ENCODE measurements at places on chromosomes 2 and 18.

DNA sequence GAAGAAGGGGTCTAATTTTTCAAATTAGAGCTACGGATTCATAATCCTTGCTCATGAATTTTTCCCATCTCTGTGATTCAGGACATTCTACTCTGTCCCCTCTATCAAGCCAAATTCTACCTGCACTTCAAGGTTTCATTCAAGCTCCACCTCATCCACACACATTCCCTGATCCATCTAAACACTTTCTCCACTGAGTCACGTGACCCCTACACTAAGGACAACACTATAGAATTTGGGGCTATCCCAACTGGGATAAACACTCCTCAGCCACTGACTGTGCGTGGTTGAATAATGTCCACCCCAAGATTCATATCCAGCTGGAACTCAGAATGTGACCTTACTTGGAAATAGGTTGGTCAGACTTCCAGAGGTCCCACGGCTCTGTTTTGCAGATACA lies 159.9 kb upstream of the ACVR2A start:
- no peak for DNase-seq

- peak; percentile 55 for DNase-seq
Observed at GRCh38 chr2:2142345-2142744, 188.7 kb downstream of the MYT1L start.

- peak; percentile 26 for DNase-seq
Observed at GRCh38 chr2:124542932-124543640, 518.0 kb downstream of the CNTNAP5 start.

DNA sequence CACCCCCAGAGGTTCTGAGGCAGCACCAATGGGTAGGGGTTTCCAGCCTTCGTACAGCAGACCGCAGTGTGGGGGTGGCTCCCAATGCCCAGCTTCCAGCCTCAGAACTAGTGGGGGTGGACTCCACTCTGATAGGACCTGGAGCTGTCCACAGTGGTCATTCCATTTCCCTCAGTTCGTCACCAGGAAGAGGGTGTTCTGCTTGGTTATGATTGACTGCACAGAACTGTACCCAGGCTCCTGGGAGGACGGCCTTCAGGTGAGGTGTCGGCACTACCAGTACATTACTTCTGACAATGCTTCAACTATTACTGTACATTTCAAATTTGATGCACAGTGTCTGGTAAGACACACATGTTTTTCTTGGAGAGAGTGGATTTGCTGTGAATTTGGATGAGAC lies 150.3 kb upstream of the CAPN13 start:
- no peak for DNase-seq

DNA sequence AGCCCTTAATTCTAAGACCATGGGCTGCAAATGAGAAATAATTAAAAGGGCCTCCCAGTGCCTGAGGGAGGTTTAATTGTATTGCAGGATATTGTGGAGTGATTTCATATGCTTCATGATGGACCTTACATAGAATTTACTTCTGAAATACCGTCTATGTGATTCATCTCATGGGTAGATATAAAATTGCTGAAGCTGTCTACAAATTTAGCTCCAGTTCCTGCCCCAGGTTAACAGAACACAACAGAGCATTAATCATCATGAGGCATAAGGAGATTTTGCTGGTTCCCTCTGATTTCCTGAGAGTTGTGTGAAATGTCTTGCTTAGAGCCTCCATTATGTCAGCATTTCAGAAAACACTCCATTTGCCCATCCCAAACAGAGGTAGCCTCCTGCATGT lies 770 bp downstream of the UPP2 start:
- no peak for DNase-seq

DNA sequence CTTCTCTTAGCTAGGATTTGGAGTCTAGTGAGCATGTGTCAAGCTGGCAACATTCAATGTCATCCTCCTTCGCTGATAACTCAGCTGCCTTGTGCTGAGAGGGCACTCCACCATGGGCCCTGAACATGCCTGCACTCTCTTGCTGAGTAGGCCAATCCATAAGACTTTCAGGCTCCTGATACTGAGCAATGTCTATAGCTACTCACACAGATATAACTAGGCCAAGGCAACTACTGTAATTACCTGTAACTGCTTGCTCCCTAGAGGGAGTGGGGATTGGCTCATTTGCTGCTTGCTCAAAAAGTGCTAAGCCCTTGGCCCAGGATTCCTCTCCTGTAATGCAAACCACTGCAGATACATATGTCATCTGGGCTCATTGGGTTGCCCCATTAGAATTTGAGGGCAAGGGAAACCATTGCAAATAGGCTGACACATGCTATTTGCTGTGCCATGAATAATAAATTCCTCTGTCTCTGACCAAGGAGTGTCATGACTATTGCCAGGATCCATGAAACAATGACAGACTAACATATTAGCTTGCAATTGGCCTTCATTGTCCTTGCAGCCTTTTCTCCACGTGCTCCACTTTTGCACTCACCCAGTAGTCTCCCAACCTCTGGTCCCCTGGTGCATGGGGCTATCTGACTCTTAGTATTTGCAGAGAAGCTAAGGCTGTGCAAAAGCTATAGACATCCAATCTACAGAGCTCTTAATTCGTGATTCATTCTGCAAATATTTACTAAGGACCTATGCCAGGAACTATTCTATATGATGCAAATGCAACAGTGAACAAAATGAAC lies 36.9 kb upstream of the BMPR2 start:
- no peak for DNase-seq

GRCh38 chr2:174465327-174465726 lies 21.5 kb downstream of the GPR155 start:
- DNase-seq = no peak

GRCh38 chr2:58476556-58476955 lies 235.4 kb upstream of the FANCL start:
- DNase-seq = no peak

- no peak for DNase-seq
Observed at GRCh38 chr2:129008055-129008880, 689.6 kb upstream of the HS6ST1 start.

DNA sequence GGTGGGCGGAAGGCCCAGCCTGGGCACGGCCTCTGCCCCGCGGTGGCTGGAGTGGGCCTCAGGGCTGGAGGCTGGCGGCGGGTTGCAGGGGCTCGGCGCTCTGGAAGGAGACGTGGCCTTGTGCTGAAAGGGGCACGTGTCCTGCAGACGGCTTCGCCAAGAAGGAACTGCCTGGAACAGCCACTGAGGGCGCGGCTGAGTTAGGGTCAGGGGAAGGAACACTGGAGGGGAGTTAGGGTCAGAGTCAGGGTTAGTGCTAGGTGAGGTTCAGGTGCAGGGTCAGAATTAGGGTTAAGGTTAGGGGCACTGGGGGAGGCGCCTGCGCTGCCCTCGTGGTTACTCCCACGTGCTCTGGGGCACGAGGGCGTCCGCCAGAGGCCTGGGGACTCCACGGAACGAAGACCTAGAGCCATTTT lies 933 bp upstream of the ADNP2 start:
- DNase-seq = no peak

DNA sequence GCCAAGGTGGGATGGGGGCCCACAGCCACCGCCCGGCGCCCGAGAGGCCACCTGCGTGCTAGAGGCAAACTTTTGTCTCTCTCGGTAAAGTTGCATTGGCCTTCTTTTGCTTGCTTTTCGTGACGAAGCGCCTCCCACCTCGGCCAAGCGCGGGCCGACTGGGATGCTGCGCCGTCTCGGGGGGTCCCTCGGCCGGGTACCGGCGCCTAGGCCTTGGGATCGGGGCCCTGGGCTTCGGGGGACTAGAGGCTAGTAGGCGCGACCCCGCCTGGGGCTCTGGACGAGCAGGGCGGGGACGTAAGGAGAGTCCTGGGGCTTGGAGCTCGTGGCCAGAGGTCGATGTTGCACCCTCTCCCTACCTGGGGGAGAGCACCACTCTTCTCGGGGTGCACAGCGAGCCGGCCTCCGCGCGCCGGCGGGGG lies 545 bp downstream of the GLI2 start:
- no peak for DNase-seq

GRCh38 chr2:96873651-96874096 lies 3.8 kb upstream of the SEMA4C start:
- DNase-seq = no peak

GRCh38 chr2:149467436-149467835 lies 120.1 kb downstream of the MMADHC start:
- DNase-seq = no peak

DNA sequence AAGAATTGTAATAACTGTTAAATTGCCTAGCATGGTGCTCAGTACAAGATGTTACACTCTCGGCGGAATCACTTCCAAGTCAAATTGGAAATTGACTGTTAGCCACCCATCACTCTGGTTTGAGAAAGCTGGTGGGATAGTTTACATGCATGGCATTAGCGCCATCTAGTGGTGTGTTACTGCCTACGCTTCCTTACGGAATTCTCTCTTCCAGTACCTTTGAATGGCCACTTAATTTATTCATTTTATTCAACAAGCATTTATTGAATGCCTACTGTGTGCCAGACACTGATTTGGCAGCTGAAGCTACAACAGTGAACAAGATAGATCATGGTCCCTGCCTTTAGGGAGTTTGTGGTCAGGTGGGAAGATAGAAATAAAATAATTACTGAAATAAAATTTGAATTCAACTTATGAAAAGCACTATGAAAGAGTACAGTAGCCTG lies 171.2 kb downstream of the TMEM247 start:
- DNase-seq = peak; percentile 90

DNA sequence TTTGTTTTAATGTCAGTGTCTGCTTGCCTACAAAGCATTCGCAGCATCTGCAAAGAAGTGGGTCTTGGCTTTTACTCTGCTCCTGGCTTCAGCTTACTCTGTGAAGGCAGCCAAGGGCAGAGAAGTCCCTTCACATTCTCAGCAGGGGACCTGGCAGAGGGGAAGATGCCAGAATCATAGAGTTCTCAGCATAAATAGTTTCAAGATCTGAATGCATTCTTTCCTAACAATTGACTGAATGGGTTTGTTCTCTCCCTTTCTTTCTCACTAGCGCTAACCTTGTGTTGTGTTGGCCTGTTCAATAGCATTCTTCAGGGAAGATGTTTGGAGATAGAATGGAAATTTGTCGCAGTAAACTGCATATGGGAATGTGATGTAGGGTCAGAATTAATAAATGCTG lies 106.9 kb downstream of the FARSB start:
- no peak for DNase-seq

- no peak for DNase-seq
Observed at GRCh38 chr2:181152226-181152625, 171.8 kb downstream of the UBE2E3 start.

- DNase-seq = no peak
Observed at GRCh38 chr2:366706-367105, 78.8 kb upstream of the ALKAL2 start.

GRCh38 chr2:15041429-15041837 lies 408.9 kb downstream of the LRATD1 start:
- DNase-seq = peak; percentile 81

GRCh38 chr2:74917702-74918619 lies 40.5 kb upstream of the POLE4 start:
- DNase-seq = no peak

DNA sequence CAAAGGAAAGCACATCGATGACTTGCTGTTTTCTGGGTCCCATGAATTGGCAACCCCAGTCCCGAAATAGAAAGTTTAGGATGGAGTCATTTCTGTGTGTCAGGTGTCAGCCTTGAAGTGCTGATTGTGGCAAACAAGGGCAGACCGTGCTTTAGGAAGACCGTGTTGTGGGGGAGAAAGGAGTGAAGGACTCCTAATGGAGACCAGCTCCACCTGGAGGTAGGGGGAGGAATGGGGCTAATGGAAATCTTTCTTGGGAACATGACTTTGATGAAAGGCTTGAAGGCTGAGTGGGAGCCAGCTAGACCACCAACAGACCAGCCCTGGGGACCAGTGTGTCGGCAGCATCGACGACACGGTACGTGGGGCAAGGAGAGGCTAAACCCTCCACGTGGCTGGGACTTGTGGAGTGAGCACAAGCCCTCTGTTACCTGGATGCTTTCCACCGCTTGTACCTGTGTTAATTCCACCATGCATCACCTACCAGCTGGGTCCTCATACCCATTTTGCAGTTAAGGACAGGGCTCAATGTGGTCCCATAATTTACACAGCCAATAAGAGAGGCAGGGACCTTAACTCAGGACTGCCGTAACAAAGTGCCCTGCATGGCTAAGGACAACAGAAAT lies 104.2 kb downstream of the SH3BP4 start:
- peak; percentile 61 for DNase-seq

GRCh38 chr2:120831086-120831485 lies 95.4 kb downstream of the GLI2 start:
- DNase-seq = no peak

Measured in NCI-H1694 treated with DMSO at 0.1 percent for 48 hours (cell line).